RCC 7860 (cell line): ENCODE measurements at places on chromosomes 7 and 10.
A peak's percentile ranks its signal among the peaks of the same experiment; 100 is the strongest.

- DNase-seq, result no peak
Observed at GRCh38 chr7:17697128-17697881, 243.0 kb downstream of the SNX13 start.

DNA sequence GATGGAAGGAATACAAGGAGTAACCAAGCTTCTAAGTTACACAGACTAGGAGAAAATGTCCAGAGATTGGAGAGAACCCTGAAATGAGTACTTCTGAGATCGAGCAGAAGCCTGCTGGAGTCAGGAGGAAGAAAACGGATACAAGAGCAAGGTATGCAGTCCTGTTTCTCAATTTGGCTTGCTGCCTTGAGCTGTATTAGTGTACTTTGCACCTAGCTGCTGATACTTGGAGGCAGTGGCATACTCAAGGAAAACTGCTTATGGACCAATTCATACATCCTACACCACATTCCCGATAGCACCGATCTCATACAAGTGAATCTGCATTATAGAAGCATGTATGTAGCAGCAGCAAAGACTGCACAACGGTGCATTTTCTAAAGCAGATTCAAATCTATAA lies 14.4 kb downstream of the PIP4K2A start:
- DNase-seq, result no peak

- DNase-seq, result no peak
Observed at GRCh38 chr7:81638198-81638597, 131.6 kb downstream of the HGF start.

- no peak for DNase-seq
Observed at GRCh38 chr10:109931163-109931562, 7.9 kb upstream of the XPNPEP1 start.

GRCh38 chr7:114548081-114548980 lies 133.7 kb downstream of the FOXP2 start:
- no peak for DNase-seq

GRCh38 chr7:80711531-80711930 lies 73.1 kb downstream of the CD36 start:
- peak; percentile 41 for DNase-seq

- DNase-seq, result no peak
Observed at GRCh38 chr10:93420944-93421825, 60.9 kb downstream of the MYOF start.

GRCh38 chr7:11706666-11707605 lies 125.1 kb downstream of the THSD7A start:
- DNase-seq, result peak; percentile 44

GRCh38 chr7:12802070-12802469 lies 114.6 kb downstream of the ARL4A start:
- no peak for DNase-seq

- peak; percentile 86 for DNase-seq
Observed at GRCh38 chr7:152313831-152314604, 121.8 kb downstream of the KMT2C start.

DNA sequence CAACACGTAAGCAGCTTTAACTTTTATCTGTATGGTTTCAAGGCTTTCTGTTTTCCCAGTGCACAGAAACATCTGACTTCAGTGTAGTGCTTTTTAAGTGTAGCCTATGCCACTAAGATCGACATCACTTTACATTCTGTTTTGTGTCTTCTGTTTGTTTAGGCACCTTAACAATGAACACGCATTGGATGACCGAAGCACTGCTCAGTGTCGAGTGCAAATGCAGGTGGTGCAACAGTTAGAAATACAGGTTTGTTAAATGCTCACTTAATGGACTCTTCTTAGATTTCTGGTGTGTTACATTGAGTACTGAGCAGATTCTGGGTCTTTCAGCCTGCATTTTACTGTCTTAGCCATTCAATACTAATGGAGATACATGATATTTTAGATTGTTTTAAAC lies 237.4 kb downstream of the FOXP2 start:
- DNase-seq, result no peak

- DNase-seq, result no peak
Observed at GRCh38 chr7:115864082-115864481, 166.5 kb downstream of the TFEC start.

DNA sequence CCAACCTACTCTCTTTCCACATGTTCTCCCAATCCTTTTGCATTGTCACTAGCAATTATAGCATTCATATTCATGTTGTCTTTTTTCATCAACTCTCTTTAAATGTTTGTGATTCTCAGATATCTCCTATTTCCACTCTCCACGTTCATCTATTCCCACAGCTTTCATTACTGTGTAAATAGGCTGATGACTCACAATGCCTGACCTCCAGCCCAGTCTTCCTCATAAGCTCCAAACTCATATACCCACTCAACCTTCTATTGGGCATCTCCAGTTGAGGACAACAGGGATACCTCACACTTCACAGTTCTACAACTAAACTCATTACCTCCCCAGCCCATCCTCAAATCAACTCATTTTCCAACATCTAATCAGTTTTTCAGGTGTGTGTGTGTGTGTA lies 194.1 kb downstream of the DGKI start:
- DNase-seq, result peak; percentile 40

- no peak for DNase-seq
Observed at GRCh38 chr7:83588602-83589240, 60.2 kb downstream of the SEMA3E start.

- no peak for DNase-seq
Observed at GRCh38 chr10:75074711-75075445, 36.6 kb upstream of the SAMD8 start.

GRCh38 chr7:117008886-117009531 lies 55.7 kb downstream of the ST7 start:
- DNase-seq, result peak; percentile 54

- DNase-seq, result no peak
Observed at GRCh38 chr10:34433241-34434076, 381.6 kb downstream of the PARD3 start.

DNA sequence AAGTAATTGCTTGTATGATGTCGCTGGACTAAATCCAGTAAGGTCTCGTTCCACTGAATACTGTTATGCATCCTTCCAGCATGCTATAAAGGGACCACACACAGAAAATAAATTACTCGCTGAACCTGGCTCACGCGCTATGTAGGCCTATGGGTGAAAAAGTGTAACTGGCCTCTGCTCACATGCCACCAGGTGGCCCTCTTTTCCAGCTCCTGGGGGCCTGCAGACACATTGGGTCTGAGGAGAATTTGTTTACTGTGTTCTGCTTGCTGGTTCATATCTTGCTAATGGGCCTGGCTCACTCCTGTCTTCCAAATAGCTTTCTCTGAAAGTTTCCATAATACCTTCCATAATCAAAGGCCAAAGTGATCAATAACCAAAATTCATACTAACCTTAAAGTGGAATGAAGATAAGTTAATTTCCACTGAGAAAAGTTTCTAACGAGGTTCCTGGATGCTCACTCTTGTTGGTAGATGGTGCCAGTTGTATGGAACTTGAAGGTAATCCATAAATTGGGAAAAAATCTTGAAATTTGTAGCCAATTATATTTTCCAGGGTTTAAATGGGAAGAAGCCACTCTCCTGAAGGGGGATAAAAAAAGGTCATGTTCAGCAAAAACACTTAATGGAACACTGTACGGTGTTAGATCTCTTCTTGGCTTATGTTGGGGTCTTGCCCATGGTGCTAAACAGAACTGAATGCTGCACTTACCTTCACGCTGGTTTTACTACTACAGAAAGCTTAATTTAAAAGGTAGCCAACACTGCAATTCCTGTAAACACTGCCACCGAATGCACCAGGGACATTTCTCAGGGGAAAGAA lies 27.0 kb upstream of the ZPBP start:
- no peak for DNase-seq

DNA sequence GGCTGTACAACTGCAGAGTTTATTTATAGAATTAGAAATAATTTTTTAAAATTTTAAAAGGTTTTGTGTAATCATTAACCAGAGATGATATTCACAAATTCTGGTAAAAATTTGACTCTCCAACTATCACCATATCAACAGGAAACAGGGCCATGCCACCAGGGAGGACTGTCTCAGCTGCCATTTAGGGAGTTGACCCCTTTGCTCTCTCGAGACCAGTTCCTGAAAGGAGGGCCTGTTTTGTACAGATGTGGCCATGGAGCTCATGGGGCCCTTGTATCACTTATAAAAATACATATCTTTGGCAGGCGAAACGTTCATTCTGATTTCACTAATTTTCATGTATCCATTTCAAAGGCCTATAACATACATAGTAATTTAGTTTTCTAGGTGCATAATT lies 20.3 kb downstream of the H2AZ2 start:
- DNase-seq, result no peak

- DNase-seq, result no peak
Observed at GRCh38 chr10:88416801-88417200, 166.3 kb downstream of the RNLS start.

- no peak for DNase-seq
Observed at GRCh38 chr10:78626471-78626870, 442.3 kb upstream of the ZMIZ1 start.

DNA sequence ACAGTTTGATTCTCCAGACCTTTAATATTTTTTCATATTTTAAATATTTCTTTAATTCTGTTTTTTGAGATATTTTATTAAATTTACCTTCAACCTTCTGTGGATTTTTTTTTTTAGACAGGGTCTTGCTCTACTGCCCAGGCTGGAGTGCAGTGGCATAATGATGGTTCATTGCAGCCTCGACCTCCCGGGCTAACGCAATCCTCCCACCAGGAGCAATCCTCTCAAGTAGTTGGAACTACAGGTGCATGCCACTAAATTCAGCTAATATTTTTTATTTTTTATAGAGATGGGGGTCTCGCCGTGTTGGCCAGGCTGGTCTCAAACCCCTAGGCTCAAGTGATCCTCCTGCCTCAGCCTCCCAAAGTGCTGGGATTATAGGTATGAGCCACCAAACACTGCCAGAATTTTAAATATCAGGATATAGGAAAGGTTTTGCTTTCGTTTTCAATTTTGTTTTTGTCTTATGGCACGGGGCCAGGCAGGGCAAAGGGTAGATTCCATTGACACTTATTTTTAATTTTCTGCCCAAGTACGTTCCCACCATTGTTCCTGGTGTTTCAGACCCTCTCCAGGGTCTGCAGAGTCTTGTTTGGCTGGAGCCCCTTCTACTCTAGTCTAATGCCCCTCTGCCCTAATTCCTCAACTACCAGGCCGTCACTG lies 1.2 kb downstream of the TACC2 start:
- DNase-seq, result no peak

GRCh38 chr7:158390460-158390859 lies 197.2 kb downstream of the PTPRN2 start:
- no peak for DNase-seq

DNA sequence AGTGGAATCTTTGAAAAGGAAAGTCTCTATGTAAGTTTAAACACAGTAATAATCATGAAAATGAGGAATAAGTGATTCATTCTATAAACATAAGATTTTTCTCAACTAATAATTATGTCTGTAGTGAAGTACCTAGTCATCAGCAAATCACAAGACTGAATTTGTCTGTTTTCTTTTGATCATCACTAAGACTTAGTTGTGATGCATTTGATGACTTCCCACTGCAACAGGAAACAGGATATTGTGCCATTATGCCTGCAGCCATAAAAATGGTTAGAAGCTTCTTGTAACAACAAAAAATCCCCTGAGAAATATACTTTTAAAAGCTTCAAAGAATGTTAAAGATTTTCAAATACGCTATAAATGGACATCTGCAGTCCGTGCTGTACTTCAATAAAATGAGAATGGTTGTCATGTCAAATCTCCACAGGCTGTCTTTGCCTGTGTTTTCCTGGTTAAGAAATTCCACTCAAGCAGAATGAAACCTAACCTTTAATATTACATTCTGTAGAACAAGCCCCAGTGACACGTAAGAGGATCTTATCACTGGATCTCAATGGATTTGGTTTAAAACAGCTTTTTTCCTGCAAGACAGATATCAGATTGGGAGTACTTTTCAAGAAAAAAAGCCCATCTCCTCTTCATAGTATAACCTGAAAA lies 1262.3 kb upstream of the PHF14 start:
- no peak for DNase-seq

- DNase-seq, result peak; percentile 26
Observed at GRCh38 chr7:36506820-36507219, 117.2 kb downstream of the ANLN start.

- DNase-seq, result no peak
Observed at GRCh38 chr7:85014936-85015660, 171.8 kb downstream of the SEMA3D start.

- DNase-seq, result no peak
Observed at GRCh38 chr10:74255888-74256357, 104.9 kb downstream of the ADK start.

GRCh38 chr10:60123668-60124067 lies 217.3 kb upstream of the CCDC6 start:
- DNase-seq, result peak; percentile 13

GRCh38 chr7:130289478-130289877 lies 3.5 kb upstream of the CPA4 start:
- no peak for DNase-seq

- DNase-seq, result peak; percentile 62
Observed at GRCh38 chr7:134618756-134619530, 27.7 kb upstream of the BPGM start.

GRCh38 chr7:17441557-17441956 lies 143.1 kb downstream of the AHR start:
- DNase-seq, result no peak

DNA sequence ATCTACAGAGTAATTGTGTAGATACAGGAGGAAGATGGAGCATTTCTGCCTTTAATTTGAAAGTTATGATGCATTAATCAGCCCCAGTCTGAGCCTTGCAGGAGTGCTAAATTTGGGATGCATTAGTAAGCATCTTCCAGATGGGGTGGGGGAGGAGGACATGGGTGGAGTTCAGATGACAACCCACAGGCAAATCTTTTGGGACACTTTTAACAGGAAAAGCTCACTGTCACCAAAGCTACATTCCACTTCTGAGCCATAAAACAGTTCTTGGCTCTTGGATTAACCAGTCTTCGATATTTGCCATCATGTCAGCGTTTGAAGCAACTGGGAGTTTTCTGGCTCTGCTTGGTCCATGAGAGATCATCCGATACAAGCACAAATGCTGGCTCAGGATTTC lies 121.1 kb downstream of the CXCL12 start:
- DNase-seq, result no peak

GRCh38 chr7:27260211-27260610 lies 17.6 kb downstream of the EVX1 start:
- DNase-seq, result no peak

- DNase-seq, result peak; percentile 59
Observed at GRCh38 chr10:92517034-92517655, 56.7 kb downstream of the IDE start.

GRCh38 chr10:110641256-110641655 lies 2.9 kb upstream of the RBM20 start:
- peak; percentile 72 for DNase-seq
